ENCODE measurements at places on chromosomes 1 and 21. TPM values are rescaled to one million over a fixed set of nuclear protein-coding genes. Genes with fewer than 3 reads are reported as not detected.

GRCh38 chr1:14740016-14740415 is 141.5 kb downstream of the KAZN start:
- DNase-seq = no peak

DNA sequence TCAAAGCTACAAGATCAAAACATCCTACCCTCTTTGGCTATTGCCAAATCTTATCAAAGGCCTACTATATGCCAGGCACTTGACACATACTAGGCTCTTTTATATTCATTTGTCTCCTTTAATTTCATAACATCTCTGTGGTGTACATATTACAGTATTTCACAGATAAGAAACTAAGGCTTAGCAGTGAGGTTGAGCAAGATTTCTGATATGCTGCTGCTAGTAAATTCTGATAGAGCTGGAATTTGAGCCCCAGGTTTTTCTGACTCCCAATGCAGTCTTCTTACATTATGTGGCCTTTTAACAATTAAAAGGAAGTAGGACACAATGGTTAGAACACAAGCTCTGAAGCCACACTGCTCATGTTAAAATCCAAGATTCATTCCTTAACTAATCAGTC is 16.8 kb downstream of the CCDC185 start:
- no peak for DNase-seq

DNA sequence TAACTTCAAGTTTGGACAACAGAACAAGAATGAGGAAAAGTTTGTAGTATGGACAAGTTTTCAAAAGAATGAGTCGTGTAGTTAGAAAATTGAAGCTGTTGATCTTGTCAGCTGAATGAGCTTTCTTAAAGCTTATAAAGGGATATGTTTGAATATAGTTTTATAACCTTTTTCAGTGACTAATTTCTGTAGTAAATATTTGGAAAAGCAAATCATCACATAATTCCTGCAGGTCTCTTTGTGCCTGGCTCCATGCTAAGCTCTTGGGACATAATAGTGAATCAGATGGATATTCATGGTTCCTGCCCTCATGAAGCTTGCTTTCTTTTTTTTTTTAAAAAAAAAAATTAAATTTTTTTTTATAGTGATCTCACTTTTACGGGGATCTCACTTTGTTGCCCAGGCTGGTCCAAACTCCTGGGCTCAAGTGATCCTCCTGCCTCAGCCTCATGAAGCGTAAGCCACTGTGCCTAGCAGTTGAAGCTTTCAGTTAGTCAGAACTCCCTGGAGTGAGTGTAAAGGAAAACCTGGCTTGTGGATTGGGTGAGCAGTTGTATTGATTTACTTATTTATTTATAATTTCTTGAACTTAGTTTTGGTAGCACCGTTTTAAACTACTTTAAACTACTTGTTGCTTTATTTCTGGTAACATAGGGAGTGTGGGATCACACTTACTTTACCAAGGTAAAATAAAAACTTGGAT is 15.5 kb downstream of the DYRK1A start:
- DNase-seq = no peak

DNA sequence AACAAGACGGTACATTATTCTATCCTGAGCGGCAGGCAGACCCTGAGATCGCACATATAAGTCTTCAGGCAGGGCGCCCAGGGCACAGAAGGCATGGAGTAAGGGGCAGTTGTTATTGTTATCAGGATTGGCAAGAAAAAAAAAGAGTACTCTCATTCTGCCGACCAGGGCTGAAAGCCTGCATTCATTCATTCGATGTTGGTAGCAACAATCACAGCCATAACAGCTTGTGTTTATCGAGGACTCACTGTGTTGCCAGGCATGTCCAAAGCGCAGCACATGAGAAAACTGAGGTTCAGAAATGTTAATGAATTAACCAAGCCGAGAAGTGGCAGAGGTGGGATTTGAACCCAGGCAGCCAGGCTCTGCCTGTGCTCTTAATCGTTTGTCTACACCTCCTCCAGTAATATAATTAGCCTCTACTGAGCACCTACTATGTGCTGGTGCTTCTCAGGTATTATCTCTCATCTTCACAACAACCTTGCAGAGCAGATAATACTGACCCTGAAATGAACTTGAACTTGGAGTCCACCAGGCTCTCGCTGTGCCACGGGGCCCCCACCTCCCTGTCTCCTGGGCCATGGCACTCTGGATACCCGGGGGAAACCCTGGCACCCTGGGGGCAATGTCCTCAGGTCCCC is 56.2 kb downstream of the TAS1R2 start:
- no peak for DNase-seq

DNA sequence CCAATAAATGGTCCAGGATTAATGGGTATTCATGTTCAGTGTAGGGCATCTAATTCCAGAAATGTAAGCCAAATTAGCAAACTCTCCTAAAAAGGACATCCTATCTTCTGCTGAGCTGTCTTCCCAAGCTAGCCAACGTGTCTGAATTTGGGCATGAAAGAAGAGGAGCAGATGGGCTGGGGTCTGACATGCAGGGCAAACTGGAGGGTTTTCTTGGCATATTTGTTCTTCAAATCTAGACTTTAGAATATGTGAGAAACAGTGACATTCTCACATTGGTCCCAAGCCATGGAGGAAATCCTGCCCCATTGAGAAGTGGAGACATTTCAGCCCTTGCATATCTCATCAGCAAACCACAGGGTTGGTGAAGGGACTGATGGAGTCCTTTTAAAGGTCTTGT is 67.2 kb downstream of the LRIG2 start:
- no peak for DNase-seq

DNA sequence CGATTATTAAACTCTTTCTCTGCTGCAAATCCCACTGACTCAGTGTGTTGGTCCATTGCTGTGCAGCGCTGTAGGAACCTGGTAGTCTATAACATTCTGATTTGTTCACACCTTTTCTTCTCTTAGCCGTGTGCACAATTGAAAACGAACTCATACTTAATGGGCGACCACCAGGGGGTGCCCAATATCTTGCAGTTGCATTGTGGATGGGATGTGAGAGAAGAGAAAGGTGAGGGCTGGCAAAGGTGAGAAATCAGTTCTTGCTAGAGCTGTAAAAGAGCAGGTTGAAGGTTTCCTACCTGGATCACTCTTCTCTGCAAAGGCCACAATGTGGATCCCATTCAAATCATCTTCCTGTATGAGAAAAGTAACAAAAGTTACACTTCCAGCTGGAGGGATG is 51.0 kb downstream of the CASQ2 start:
- DNase-seq = no peak

DNA sequence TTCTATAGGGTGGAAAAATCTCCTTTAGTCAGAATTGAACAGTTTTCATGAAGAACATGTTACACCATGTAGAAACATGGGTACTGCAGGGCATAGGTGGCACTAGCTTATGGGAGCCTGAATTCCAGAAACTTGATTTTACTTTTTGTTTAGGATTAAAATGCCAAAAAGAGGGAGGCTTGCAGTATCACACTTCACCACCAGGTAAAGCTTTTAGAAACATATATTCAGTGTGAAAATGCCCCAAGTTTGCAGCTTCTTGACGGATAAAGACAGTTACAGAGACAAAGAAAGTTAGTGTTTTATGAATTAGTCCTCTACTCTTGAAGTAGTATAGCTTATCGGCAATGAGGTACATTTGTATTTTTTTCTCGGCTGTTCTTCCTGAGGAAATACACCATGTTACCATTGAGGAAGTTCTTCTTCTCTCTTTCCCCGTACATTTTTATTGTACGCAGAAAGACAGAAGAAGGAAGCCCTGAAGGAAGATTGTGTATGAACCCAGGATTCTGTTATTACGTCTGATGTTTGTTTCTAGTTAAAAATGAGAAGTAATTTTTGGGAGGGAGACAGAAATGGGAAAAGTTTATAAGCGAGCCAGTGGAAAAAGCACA is 66.1 kb downstream of the PBX1 start:
- DNase-seq = no peak

DNA sequence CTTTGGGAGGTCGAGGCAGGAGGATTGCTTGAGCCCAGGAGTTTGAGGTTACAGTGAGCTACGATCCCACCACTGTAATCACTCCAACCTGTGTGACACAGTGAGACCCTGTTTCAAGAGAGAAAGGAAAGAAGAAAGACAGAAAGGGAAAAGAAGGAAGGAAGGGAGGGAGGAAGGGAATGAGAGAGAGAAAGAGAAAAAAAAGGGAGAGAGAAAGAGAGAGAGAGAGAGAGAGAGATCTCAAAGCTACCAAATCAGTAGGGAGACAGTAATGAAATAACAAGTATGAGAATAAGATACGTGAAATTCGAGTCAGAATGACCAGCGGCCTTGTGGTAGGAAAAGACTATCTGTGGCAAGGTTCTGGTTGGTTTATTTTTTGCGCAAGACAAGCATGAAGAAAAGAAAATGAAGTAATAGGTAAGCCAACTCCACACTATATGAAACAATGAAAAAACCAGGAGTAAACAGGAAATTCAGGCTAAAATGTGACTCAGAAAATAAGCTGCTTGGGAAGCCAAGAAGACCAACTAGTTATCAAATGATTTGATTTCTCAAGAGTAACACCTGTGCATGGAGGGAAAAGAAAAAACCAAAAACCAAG is 8.9 kb downstream of the MTF1 start:
- DNase-seq = no peak

DNA sequence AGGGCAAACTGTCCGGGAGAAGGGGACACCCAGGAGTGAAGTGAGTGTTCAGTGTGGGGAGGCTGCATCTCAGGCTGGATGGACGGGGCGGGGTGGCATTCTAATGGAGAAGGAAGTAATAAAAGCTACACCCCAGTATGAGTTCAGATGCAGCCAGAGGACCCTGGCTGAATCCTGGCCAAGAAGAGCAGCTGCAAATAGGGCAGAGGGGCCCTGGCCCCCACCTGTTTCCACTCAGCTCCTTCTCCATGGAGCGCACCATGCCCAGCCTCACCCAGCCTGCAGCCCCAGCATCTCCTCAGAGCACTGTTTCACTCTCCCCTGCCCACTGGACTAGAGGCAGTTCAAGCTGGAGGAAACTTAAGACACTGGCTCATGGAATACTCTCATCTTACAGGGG is 46.4 kb downstream of the KCND3 start:
- DNase-seq = no peak

- no peak for DNase-seq
Observed at GRCh38 chr1:8073112-8073855, 47.2 kb upstream of the ERRFI1 start.

GRCh38 chr1:230814949-230815692 is 53.2 kb downstream of the C1orf198 start:
- no peak for DNase-seq

DNA sequence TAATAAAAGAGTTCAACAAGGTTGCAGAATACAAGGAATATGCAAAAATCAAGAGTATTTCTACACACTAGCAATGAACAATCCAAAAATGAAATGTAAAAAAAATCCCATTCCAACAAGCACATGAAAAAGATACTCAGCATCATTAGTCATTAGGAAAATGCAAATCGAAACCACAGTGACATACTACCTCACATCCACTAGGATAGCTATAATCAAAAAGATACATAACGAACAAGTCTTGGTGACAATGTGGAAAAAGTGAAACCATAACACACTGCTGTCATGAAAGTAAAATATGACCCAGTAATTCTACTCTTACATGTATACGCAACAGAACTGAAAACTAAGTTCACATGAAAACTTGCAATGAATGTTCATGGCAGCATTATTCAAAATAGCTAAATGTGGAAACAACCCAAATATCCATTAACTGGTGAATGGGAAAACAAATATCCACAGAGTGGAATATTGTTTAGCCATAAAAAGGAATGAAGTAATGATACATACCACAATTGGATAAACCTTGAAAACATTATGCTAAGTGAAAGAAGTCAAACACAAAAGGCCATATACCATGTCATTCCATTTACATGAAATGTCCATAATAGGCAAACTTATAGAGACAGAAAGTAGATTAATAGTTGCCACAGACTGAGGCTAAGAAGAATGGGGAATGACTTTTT is 34.3 kb downstream of the PIK3R3 start:
- DNase-seq = no peak

- DNase-seq = no peak
Observed at GRCh38 chr21:45072738-45073300, 1.6 kb upstream of the ADARB1 start.

Gene PRELP
- not detected for total RNA-seq

Gene OR2T35
- total RNA-seq = 1.6 TPM

Gene C2CD4D
- not detected for total RNA-seq

Gene CASZ1
- 35.6 TPM for total RNA-seq

Gene LAX1
- total RNA-seq = 12.0 TPM

Gene AZIN2
- 0.82 TPM for total RNA-seq
